Activated CD4-positive, alpha-beta T cell treated with anti-CD3 and anti-CD28 coated beads for 36 hours (primary cell): ENCODE measurements at places on chromosomes 7 and 10. TPM values are rescaled to one million over a fixed set of nuclear protein-coding genes. Genes with fewer than 3 reads are reported as not detected.

FOXP2 gene
- total RNA-seq = not detected

KCNIP2 gene
- total RNA-seq = 2.8 TPM

SPDYE8 gene
- total RNA-seq = not detected

INHBA gene
- not detected for total RNA-seq

ZNF25 gene
- 7.5 TPM for total RNA-seq

CADPS2 gene
- not detected for total RNA-seq

AGR3 gene
- total RNA-seq = not detected

CNTNAP2 gene
- not detected for total RNA-seq

STK31 gene
- not detected for total RNA-seq

BICC1 gene
- not detected for total RNA-seq

ADAM12 gene
- 1.7 TPM for total RNA-seq

CAV2 gene
- total RNA-seq = not detected

ZNF716 gene
- total RNA-seq = not detected
